ENCODE measurements at places on chromosomes 7 and 10. TPM values are rescaled to one million over a fixed set of nuclear protein-coding genes. Genes with fewer than 3 reads are reported as not detected.

DNA sequence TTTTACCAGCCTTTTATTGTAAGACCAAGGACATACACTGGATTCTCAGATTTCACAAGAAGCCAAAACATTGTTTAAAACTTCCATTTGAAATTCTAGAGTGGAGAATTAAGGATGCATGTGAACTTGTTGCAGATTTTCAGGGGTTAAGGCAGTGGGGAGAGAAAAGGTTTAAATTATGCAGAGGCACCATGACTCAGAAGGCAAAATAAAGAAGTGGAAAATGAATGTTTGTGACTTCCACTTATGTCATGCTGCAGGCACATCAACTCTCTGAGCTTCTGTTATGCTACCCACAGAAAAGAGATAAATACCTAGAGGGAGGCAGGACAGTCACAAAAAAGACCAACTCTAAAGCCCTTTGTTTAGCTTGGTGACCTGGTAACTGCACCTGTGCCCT is 84.4 kb upstream of the BET1 start:
- no peak overlapping the region for H3K4me3 ChIP-seq
- no peaks in the 10 kb centered on the region for H3K36me3 ChIP-seq
- H3K4me1 ChIP-seq = peaks cover 4% of the 10 kb centered on the region
- no peak overlapping the region for H3K27ac ChIP-seq

GRCh38 chr7:152335900-152336571 is 99.8 kb downstream of the KMT2C start:
- peak overlapping the region; percentile 70 for H3K27ac ChIP-seq
- H3K27me3 ChIP-seq = no peaks in the 10 kb centered on the region
- DNase-seq = no peak
- peaks cover 29% of the 10 kb centered on the region for H3K4me1 ChIP-seq
- H3K36me3 ChIP-seq = no peaks in the 10 kb centered on the region

GRCh38 chr7:112360681-112361080 is 89.6 kb upstream of the IFRD1 start:
- no peak overlapping the region for H3K4me3 ChIP-seq
- H3K36me3 ChIP-seq = no peaks in the 10 kb centered on the region
- no peak for DNase-seq
- no peaks in the 10 kb centered on the region for H3K4me1 ChIP-seq
- H3K27ac ChIP-seq = no peak overlapping the region

Gene LRRC17
- not detected for total RNA-seq

Gene TRIM74
- total RNA-seq = 2.5 TPM

DNA sequence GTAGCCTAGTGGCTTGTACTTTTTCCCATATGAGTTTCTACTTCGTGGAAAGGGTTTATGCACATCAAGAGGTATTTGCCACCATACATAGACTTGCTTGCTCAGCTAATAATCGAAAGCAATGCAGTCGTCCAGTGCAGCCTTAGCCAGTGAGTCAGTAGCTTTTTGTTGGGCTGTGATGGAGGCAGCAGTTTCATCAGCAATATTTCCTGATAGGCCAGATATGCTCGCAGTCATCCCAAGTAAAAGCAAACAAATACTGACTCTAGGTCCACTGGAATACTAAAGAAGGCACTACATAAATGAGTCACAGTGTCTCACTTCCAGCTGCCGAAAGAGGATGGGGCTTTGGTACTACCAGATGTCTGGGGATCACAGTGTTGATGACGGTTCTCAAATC is 2.1 kb upstream of the BNIP3 start:
- H3K4me3 ChIP-seq = no peak overlapping the region
- H3K36me3 ChIP-seq = peaks cover 12% of the 10 kb centered on the region
- H3K27me3 ChIP-seq = peaks cover 20% of the 10 kb centered on the region
- H3K4me1 ChIP-seq = peaks cover 20% of the 10 kb centered on the region
- no peak for DNase-seq

Gene COL13A1
- total RNA-seq = not detected

GRCh38 chr7:31327071-31327470 is 13.5 kb downstream of the NEUROD6 start:
- DNase-seq = no peak
- no peak overlapping the region for H3K4me3 ChIP-seq
- no peaks in the 10 kb centered on the region for H3K4me1 ChIP-seq
- H3K36me3 ChIP-seq = no peaks in the 10 kb centered on the region
- H3K27ac ChIP-seq = no peak overlapping the region

GRCh38 chr10:94287336-94287735 is 75.4 kb downstream of the NOC3L start:
- H3K36me3 ChIP-seq = peaks cover 3% of the 10 kb centered on the region
- no peak for DNase-seq
- H3K27ac ChIP-seq = no peak overlapping the region

DNA sequence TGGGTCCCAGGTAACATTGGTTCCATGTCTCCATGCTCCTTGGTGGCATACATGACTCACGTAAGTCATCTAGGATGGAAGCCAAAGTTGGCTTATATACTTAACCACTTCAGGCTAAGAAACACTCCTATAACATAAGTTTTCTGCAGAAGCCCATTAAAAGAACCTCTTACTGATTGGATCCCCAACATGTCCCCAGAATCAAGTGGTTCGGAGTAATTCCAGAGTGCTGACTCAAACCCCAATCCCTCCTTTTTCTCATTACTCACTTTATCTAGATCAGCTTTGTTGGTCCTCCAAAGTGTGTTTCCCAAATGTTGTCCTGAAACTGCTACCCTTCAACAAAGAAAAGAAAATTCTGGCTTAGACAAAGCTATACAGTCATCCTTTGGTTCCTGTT is 10.1 kb upstream of the ATOH7 start:
- H3K4me3 ChIP-seq = no peak overlapping the region
- H3K27ac ChIP-seq = no peak overlapping the region
- no peak for DNase-seq
- no peaks in the 10 kb centered on the region for H3K36me3 ChIP-seq

GRCh38 chr7:35037211-35037525 is at the start of gene DPY19L1:
Gene DPY19L1, minus strand, starts transcription at chr7:35037485. Its CDS starts 91 bp downstream, at chr7:35037394.
- H3K27me3 ChIP-seq = peaks cover 1% of the 10 kb centered on the region
- DNase-seq = no peak
- H3K27ac ChIP-seq = peak within 1 kb of the TSS; percentile 86
- peaks cover 3% of the 10 kb centered on the region for H3K36me3 ChIP-seq
- peaks cover 35% of the 10 kb centered on the region for H3K4me1 ChIP-seq

- H3K27ac ChIP-seq = no peak overlapping the region
- no peaks in the 10 kb centered on the region for H3K27me3 ChIP-seq
- no peak for DNase-seq
- no peak overlapping the region for H3K4me3 ChIP-seq
- no peaks in the 10 kb centered on the region for H3K36me3 ChIP-seq
These were observed 539.5 kb downstream of the SUGCT start for GRCh38 chr7:40674316-40674715.

Gene HABP2
- not detected for total RNA-seq

Gene TWIST1
- 2.3 TPM for total RNA-seq

- H3K4me3 ChIP-seq = no peak overlapping the region
- no peak for DNase-seq
- H3K27me3 ChIP-seq = no peaks in the 10 kb centered on the region
- H3K27ac ChIP-seq = no peak overlapping the region
These were observed 117.7 kb downstream of the CCNY start for GRCh38 chr10:35453855-35454532.

Gene IGFBP3
- 13.2 TPM for total RNA-seq
